ENCODE measurements at places on chromosomes 5 and 9. TPM values are rescaled to one million over a fixed set of nuclear protein-coding genes. Genes with fewer than 3 reads are reported as not detected.

The SLC45A2 gene
- not detected for total RNA-seq

The PRRX2 gene
- total RNA-seq = 20.1 TPM

The SPATA31A3 gene
- not detected for total RNA-seq

The PALM2AKAP2 gene
- 0.56 TPM for total RNA-seq

Data from MG63 (cell line).